CD4-positive, alpha-beta T cell (primary cell): ENCODE measurements at places on chromosomes 5 and 9.

- no peak for DNase-seq
These were observed 47.5 kb downstream of the NLN start for GRCh38 chr5:65769539-65769938.

- DNase-seq: no peak
These were observed 35.4 kb upstream of the C5orf47 start for GRCh38 chr5:173953528-173954090.

DNA sequence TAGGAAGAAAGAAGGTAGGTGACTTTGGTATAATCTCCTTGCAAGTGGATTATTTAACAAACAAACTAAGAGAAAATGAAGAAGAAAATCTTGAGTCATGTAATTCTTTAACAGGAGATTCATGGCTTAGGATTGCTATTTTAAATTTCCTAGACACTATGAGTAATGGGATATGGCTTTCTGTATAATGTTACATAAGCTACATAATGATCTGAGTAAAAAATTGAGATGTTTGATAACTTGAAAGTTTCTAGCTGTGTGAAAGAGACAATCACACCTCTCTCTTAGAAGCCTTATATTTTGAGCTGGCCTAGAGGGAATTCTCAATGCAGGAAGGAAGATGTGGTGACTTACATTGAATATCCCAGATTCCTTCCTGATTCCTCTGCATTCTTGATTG is 92.5 kb downstream of the CDH9 start:
- DNase-seq: no peak

DNA sequence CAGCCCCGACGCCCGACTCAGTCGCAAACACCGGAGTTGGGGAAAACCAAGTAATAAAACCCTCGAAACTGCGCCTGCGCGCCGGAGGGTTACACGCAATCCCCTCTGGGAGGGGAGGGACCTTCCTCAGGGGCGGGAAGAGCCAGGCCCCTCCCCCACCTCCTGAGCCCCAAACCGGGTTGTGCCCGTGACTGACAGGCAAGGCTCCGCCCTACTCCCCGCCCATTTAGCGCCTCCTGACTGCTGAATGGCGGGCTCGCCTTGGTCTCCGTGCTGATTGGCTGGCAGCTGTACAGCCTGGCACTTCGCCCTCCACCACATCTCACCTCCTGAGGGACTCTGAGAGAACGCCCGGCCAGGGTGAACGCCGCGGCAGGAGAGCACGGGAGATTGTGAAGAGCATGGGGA is at the start of gene PRDM9:
Gene PRDM9 (plus strand): TSS at position 332 of the 408 bp plus-strand sequence. CDS start 1,425 bp downstream, outside the sequence.
- no peak for DNase-seq

DNA sequence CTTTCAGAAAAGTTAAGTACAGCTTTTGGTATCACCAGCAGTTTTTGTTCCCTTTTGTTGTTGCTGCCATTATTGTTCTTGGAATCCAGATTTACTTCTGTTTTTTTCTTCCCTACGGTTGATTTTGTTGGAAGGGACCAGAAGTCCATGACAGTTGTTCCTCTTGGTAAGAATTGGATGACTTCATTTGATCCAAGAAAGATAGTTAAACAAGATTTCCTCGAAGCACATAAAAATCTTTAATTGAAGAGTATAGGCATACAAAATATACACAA is 65.4 kb downstream of the CDC42SE2 start:
- DNase-seq: no peak
